ENCODE measurements at places on chromosomes 12 and 14.

DNA sequence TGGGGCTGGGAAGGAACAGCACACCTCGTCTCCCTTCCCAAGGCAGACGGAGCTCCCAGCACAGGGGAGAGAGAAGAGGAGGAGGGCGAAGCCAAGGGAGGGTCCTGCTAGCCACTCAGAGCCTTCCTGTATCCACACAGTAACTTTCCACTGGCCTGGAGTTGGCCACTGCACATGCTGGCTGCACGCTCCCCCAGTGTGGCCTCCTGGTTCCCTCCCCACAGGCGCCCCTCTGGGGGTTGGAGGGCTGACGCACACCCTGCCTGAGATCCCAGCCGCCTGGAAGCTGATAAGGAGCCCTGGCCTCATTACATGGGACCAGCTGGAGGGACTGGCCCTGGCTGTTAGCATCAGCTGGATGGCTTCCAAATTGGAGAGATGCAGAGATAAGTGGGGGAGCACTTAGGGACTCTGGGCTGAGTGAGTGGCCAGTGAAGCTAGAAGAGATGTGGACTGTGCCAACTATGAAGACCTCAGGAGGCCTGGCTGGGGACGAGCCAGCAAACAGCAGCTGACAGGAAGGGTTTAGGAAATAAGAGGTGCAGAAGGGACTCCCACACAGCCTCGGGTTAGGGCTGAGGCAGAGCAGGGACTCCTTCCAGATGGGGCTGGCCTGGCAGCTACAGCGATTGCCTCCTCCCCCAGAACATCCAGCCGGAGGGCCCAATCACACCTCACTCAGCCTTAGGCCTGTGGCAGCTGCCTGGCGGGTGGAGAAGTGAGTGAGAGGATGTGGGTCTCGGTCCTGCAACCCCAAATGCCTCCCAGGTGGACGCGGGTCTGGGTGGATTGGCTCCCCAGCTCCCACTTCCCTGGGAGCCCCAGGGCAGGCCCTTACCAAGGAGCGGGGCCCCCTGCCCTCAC lies 26.3 kb upstream of the BCDIN3D start:
- peak; percentile 71 for DNase-seq

DNA sequence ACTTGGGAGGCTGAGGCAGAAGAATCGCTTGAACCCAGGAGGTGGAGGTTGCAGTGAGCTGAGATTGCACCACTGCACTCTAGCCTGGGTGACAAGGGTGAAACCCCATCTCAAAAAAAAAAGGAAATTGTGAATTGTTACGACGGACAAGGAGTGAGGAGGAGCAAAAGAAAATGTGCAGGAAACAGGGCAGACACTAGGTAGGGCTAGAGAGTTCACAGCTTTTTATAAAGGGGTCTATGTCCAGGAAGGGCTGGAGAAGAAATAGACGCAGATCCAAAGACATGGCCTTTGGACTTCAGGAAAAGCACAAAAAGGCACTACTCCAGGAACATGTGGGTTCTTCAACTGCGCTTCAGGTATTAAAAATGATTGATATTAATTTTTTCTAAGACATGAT lies 34.4 kb downstream of the ATG14 start:
- no peak for DNase-seq

- DNase-seq = no peak
Observed at GRCh38 chr14:40204441-40205175, 772.4 kb upstream of the FBXO33 start.

- DNase-seq = no peak
Observed at GRCh38 chr12:71763677-71764379, 9.2 kb downstream of the RAB21 start.

GRCh38 chr14:65098586-65098985 lies 3.7 kb downstream of the MAX start:
- DNase-seq = no peak

DNA sequence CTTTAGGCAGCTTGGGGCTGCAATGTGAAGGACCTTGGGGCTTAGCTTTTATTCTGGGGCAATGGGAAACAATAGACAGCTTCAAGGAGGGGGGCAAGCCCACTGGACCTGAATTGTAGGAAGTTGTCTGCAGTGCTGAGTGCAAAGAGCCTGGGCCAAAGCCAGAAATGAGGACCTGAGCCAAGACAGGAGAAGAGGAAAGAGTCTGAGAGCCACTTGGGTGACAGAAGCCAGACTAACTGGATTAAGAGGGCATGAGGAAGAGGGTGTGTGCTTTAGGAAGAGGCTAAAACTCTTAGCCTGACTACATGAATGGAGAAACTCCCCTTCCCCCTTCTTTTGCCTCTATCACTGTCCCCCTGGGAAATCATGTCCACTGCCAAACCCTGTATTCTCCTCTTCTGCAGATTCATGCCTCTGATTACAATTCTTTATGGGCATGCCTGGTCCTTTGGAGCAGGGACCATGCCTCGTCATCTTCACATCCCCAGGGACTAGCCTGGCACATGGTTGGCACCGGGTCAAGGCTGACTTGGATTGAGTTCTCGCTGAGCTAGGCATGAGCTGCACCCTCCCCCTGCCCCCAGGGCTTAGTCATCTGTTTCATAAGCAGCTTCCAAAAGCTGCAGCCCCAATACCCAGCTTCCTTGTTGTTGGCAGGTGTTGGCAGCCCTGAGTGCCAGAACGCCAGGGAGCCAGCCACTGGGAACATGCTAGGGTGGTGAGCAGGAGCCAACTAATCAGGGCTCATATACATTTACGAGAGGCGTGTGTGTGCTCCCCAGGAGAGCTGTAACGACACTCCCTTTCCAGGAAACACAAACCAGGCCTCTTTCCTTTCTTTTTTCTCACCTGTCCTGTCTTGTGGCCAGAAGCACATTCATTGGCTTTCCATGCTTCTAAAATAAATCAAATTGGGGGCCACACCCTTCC lies 27.7 kb upstream of the JDP2 start:
- DNase-seq = peak; percentile 94

DNA sequence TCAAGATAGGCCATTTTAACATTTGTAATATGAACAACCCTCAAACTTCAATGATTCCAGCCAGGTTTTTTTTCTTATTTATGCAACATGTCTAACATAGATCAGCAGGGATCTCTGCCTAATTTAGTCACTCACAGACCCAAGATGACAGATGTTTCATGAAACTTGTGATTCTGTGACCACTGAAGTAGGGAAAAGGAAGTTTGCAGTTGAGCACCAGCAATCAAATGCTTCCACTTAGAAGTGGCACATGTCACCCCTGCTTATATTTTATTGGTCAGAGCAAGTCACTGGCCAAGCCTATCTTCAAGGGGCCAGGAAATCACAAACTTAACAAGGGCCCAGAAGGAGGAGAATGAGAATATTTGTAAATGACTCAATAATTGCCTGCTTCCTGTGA lies 150.6 kb downstream of the BCAT1 start:
- no peak for DNase-seq

DNA sequence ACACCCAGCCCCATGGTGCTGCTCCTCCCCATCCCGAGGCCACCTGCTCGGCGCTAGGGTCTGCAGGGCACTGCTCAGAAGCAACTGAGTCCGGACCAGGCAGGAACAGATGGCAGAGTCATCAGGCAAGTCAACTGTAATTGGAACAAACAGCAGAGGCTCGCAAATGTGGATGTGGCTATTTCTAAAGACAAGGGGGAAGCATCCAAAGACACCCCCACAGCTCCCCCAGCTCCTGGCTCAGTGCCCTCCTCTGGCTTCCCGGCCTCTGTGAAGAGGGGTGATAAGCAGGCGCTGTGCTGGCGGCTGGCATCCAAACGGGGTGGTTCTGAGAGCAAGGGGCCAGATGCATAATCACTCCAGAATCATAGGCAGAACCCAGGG lies 125.6 kb downstream of the PIWIL1 start:
- no peak for DNase-seq

GRCh38 chr14:20811986-20812975 lies 9.6 kb upstream of the RNASE1 start:
- no peak for DNase-seq

- no peak for DNase-seq
Observed at GRCh38 chr12:106585521-106586277, 2.9 kb downstream of the RFX4 start.

GRCh38 chr14:64577211-64577610 lies 27.4 kb downstream of the PPP1R36 start:
- DNase-seq = no peak
